GM20000 (cell line): ENCODE measurements at places on chromosomes 5 and 9.

DNA sequence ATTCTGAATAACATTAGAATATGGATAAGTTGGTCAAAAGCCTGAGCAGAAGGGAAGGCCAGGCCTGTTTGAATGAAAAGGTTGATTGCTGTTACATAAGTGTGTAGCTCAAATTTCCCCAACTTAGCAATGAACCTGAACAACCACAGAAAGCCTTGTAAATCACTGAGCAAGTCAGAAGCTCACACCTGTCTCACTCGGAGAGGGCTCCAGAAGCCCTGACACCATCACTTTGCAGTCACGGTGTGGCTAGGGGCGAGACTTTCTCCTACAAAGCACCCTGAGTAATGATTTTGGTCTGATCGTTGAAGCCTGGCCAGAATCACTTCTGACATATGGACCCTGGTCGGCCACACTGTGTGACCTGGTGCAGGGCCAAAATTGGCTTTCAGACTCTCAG is 62.0 kb downstream of the MTX3 start:
- no peak for DNase-seq

- DNase-seq: no peak
Measured at GRCh38 chr9:92759446-92759845, 5.2 kb downstream of the BICD2 start.

DNA sequence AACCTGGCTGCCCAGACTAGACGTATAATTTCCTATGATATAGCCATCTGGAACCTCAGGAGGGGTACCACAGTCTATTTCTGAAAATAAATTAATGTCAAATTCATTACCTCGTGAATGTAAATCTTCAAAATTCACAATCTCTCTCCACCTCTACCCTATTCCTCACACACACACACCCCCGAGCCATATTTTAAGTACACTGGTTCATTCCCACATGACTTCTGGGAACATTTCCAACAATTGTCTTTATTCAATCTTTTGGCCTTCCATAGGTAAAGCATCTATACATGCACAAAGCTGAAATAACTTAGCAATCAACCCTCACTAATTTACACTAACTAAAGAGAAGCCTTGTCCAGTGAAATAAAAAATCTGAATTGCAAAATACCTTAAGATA is 32.7 kb downstream of the SUSD1 start:
- no peak for DNase-seq

DNA sequence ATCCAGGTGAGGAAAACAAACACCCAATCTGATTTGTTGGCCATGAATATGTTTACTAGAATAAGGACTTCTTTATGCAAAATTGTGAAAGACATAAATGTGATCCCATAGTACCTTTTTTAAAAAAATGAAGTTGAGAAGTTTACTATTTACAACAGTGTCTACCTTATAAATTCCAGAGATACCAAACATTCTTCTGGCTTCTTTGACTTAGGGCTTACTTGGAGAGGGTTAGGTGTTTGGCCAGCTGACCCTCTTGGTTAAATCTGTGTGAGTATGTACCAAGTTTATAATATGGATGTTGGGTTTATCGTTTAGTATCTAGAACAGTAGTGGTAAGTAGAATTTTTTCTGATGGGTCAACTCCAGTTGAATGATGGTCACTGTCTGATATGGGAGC is 212.3 kb downstream of the DOCK8 start:
- no peak for DNase-seq

GRCh38 chr9:133610845-133611244 is 1.7 kb upstream of the FAM163B start:
- DNase-seq: no peak

GRCh38 chr5:126267438-126267837 is 155.8 kb upstream of the GRAMD2B start:
- no peak for DNase-seq

GRCh38 chr5:139116100-139116655 is 82.0 kb downstream of the SIL1 start:
- DNase-seq: no peak

DNA sequence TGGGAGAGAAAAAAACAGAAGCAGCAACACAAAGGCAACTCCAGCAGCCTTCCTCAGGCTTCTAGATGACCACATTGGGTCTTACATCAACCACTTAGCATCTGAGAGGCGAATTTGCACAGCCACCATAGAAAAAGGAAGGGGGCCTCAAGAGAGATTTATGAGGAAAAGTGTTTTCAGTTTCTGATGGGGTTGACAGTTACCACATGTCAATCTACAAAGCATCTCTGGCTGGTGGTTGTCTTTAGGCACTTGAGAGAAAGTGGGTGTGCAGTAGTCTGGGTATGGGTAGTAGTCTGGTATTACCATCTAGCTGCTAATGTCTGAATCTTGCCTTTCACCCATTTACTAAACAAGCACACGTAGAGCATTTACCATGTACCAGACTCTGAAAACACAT is 137.5 kb downstream of the BAAT start:
- no peak for DNase-seq
